ENCODE measurements at places on chromosomes 11 and 22.

DNA sequence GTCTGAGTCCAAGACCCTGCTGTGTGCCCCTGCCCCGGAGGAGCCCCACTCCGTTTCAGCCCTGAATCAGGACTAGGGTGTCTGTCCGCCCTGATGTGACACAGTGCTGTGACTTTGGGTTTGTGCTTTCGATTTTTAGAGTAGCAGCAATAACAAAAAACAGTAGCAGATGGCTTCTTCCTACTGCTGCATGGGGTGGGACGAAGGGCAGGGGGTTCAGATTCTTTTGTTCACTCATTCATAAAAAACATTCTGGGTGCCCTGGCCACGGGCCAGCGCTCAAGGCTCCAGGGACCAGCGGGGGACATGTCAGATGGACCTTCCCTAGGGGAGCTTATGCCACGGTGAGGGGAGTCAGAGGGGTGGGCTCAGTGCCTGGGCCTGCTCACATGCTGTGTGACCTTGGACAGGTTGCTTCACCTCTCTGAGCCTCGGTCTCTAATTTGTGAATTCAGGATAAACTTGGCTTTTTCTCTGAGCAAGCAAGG is 24.6 kb upstream of the PRR5 start:
- no peak for DNase-seq

DNA sequence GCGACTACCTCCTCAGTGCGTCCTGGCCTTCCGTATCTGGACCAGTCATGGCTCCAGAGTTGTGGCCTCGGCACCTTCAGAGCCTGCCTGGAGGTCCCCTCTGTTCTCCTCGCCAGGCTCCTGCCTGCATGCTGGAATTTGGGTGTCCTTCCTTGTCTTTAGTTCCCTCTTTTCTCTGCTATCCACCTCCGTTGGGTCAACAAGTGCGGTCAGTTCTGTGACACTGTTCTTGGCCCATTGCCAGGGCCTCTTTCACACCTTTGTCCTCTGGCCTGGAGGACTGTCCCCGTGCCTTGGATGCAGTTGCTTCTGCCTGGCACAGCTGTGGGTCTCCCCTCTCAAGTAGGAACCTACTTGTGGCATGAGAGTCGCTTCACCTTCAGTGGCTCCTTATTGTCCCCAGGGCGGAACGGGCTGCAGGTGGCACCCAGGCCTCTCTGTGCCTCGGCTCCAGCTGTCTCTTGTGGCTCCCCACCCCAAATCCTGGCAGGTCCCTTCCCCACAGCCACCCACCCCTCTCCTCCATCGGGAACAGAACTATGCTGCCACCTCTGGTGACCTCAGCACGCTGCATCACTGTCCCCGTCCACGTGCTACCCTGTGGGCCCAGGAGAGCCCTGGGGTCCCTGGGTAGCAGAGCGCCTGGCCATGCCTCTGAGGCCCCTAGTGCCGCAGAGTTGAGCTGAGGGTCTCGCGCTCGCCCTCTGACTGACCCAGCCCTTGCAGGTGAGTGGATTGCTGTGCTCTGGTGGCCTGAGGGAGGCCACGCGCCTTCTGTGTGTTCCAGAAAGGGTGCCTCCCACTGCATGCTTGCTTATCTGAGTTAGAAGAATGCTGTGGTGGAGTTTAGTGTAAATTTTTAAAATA is 4.7 kb downstream of the DGCR8 start:
- no peak for DNase-seq

GRCh38 chr11:27861706-27862430 is 161.6 kb upstream of the BDNF start:
- DNase-seq: peak; percentile 93

GRCh38 chr11:121802542-121802941 is 313.5 kb downstream of the BLID start:
- DNase-seq: no peak

DNA sequence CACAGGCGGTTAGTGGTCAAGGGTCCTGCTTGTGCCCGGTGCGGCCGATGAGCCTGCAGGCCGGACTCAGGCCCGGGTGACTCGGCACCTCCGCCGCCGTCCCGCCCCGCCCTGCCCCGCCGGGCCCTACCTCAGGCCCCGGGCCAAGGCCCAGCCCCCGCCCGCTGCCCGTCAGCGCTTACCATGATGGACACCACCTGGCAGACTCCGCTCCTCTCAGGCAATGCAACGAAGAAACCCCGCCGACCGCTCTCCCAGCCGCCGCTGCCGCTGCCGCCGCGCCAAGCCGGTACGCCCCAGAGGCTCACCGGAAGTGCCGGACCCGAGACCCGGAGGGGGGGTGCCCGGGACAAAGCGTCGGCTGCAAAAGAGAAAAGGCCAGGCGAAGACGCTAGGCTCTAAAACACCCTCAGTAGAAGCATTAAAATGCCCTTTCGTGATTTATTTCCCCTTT is at the start of gene UFD1:
Gene UFD1 (minus strand): TSS at position 293 of the 454 bp plus-strand sequence. CDS start 108 bp downstream, at position 185.
- DNase-seq: peak; percentile 79

GRCh38 chr22:25935266-25936058 is 193.5 kb downstream of the MYO18B start:
- no peak for DNase-seq

GRCh38 chr11:132504501-132505041 is 1027.7 kb downstream of the OPCML start:
- no peak for DNase-seq

DNA sequence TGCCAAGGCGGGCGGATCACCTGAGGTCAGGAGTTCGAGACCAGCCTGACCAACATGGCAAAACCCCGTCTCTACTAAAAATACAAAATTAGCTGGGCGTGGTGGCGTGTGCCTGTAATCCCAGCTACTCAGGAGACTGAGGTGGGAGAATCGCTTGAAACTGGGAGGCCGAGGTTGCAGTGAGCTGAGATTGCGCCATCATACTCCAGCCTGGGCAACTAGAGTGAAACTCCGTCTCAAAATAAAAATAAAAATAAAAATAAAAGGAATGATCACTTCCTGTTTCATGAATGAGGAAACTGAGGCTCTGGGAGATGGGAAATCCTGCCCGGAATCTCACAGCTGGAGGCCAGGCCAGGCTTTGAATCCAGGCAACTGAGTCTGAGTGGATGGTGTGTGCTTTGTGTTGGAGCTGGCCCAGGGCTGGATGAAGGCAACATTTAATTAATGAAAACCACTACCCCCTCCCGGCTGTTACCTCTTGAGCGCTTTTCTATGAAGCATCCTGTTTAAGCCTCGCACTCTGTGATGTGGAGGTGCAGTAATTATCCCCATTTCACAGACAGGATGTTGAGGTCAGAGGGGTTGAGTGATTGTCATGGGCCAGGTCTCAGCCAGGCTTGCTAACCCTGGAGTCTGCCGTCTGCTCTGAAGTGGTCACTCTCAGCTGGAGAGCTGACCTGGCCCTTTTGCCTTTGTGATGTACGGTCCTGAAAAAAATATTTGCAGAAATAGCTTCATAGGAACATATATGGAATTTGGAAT is 27.8 kb downstream of the LRP5 start:
- DNase-seq: no peak

- no peak for DNase-seq
Measured at GRCh38 chr11:34600339-34601084, 20.4 kb upstream of the EHF start.

GRCh38 chr11:10387206-10388083 is 67.6 kb upstream of the AMPD3 start:
- DNase-seq: peak; percentile 91

DNA sequence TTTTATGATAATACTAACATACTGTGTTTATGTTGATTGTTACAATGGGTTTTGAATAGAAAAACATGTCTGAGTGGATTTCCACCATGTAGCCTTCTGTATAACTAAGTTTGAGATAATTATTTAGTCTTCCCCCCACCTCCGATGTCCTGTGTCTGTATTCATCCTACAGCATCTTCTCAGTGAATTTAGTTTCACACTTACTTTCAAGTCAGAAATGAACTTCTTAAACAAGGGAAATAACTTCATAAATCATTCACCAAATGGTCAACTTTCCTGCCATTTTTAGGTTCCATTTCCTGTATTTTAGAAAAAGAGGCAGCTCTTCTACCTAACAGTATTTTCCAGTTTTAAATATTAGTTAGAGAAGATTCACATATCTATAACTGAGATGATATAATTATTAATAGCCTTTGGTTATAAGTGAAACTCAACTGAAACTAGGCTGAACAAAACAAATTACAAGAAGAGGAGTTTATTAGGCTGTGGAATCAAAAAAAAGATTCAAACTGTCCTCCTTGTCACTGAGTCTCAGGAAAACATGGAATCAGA is 3.5 kb downstream of the OR51B5 start:
- no peak for DNase-seq

- no peak for DNase-seq
Measured at GRCh38 chr22:39750759-39751158, 142.8 kb downstream of the ENTHD1 start.

GRCh38 chr11:133872160-133872559 is 26.8 kb upstream of the SPATA19 start:
- no peak for DNase-seq

DNA sequence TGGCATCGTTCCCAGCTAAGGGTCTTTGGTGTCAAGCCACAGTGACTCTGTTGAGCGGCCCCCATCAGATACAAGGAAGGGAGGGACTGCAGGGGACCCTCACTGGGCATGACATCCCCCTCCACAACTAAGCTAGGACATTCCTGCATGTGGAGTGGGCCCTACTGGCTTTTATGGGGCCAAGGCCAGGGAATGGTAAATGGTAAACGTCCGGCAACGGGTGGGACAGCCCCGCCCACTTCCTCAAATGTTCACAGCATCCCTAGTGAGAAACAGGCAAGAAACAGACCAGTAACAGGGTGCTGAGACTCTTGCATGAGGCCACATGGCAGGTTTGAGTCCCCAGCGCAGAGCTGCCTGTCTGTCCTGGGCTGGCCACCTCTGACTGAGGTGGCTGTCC is 4.4 kb downstream of the TMPRSS6 start:
- no peak for DNase-seq

GRCh38 chr11:87300640-87301380 is 263.1 kb downstream of the TMEM135 start:
- DNase-seq: no peak

- DNase-seq: no peak
Measured at GRCh38 chr11:3245071-3245470, 12.9 kb upstream of the MRGPRE start.

DNA sequence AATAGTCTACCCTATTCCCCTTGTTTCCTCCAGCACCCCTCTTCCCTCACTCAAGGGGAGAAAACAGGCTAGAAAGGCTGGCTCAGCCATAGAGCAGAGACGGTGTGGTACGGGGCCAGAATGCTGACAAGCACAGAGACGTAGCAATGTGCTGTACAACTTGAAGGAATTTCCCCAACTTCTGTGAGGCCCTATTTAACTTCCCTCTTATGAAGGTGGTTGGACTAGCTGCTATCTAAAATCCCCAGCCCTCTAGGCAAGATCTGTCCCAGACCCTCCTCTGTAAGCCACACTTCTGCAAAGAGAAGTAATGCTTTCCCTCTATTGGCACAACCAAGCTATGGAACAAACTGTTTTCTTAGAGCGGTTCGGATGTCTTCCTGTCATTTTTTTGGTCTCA is 37.8 kb downstream of the PLEKHA7 start:
- no peak for DNase-seq

DNA sequence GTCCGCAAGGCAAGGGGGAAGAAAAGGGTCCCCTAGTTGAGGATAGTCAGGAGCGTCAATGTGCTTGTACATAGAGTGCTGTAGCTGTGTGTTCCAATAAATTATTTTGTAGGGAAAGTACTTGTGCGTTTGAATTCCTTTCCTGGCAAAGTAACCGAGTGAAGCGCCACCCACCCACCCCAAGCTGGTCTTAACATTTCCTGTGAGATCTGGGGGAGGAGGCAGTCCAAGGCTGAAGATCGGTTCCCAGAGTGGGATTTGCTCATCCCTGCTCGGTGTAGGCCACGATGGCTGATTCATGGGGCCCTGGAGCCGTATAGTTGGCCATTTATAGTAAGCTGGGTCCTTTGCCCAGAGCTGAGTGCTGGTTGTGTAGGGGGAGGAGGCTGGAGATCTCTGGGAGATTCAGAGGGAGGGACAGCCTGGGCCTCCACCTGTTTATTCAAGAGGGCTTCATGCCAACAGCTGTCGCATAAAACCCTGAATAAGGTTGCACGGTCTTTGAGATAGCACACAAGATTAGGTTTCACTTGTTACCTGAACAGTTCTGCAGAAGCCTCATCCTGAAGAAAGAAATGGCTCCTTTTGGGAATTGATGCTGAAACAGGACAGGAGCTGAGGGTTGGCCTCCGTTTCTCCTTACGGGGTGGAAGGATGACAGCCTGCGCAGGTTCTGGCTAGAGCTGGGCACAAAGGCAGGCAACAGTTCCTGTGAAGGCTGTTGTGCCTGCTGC is 2.4 kb downstream of the ATF4 start:
- peak; percentile 65 for DNase-seq

- no peak for DNase-seq
Measured at GRCh38 chr11:14451825-14452224, 47.8 kb downstream of the COPB1 start.

- no peak for DNase-seq
Measured at GRCh38 chr11:45745065-45745811, 59.7 kb upstream of the SLC35C1 start.

DNA sequence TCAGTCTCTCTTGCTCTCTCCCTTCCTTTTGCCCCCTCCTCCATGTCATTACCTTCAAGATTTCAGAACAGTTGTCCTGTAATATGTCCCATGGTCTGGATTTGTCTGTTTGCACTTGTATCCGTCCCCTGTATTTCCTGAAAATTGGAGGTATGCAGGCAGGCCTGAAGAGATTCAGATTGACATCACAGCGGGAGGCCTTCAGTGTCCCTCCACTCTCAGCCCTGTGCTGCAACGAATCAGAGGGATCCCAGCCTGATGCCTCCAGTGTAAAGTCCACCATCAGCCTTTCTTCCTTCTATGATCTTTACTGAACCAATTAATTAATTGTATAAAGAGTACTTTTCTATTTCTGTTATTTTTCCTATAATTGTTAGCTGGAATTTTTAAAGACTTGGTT is 57.3 kb downstream of the ELMOD1 start:
- DNase-seq: no peak

- peak; percentile 78 for DNase-seq
Measured at GRCh38 chr22:27212102-27212501, 554.7 kb downstream of the MIAT start.

- DNase-seq: no peak
Measured at GRCh38 chr11:93583490-93583889, 40.3 kb upstream of the SMCO4 start.

- DNase-seq: no peak
Measured at GRCh38 chr11:68260484-68260883, 11.3 kb downstream of the C11orf24 start.

DNA sequence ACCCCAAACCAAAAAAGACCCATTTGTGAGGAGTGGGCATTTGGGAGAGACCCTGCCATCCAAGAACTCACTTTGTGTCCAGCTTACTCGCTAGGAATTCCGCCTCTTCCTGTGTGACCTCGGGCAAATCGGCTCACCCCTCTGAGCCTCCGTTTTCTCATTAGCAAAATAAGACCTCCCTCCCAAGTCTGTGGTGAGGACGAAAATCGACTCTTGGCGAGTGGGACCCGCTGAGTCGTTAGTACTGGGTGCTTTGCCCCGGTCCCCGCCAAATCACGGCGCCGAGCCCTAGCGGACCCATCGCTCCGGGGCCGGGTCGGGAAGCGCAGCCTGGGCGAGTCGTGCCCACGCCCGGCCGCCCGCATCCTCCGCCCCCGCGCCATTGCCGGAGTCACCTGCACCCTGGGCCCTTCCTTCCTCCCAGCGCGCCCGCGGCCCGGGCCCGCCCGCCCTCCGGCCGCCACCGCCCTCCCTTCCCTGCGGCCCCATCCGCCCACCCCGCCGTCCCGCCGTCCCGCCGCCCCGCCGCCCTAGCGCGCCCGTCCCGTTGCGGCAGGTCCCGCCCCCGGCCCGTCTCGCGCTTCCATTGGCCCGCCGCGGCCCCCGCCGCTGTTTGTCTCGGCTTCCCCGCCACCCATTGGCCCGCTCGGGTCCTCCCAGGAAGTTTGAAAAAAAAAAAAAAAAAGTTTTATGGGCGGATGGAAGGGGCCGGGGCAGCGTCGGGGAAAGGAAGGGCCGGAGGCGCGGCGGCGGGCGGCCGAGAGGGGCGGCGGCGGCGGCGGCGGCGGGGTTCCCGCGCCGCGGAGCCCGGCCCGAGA is 48.9 kb downstream of the TRIOBP start:
- DNase-seq: peak; percentile 90

Data from fibroblast of skin of abdomen (primary cell).